B cell (primary cell): ENCODE measurements at places on chromosomes 2 and 18.

- no peaks in the 10 kb centered on the region for H3K4me1 ChIP-seq
- H3K27me3 ChIP-seq: no peaks in the 10 kb centered on the region
- no peak for DNase-seq
- no peak overlapping the region for H3K4me3 ChIP-seq
- H3K36me3 ChIP-seq: peaks cover 3% of the 10 kb centered on the region
Observed at GRCh38 chr2:191386938-191387536, 141.8 kb downstream of the MYO1B start.

DNA sequence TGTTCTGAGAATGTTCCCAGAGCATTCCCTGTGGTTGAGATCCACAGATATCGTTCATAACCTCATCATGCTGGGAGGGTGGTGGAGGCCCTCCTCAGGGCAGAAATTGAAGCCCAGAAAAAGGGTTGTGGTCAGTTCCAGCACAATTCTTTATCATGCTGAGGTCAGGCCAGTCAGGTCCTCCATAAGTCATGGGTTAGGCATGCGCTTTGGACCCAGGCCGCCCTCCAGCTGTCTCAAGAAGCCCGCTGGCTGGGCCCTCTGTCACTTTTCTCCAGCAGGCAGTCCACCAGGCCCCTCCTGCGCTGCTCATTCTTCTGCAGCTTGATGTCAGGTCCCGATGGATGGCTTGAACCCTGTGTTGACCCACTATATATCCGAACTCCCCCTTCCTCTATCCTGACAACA is 151.1 kb upstream of the NT5C1B start:
- H3K4me3 ChIP-seq: no peak overlapping the region
- no peaks in the 10 kb centered on the region for H3K36me3 ChIP-seq
- no peak for DNase-seq
- H3K4me1 ChIP-seq: no peaks in the 10 kb centered on the region
- H3K27ac ChIP-seq: no peak overlapping the region

GRCh38 chr2:149825473-149825872 is 237.9 kb upstream of the MMADHC start:
- no peaks in the 10 kb centered on the region for H3K4me1 ChIP-seq
- no peak overlapping the region for H3K27ac ChIP-seq
- no peak overlapping the region for H3K4me3 ChIP-seq
- H3K27me3 ChIP-seq: no peaks in the 10 kb centered on the region
- H3K36me3 ChIP-seq: no peaks in the 10 kb centered on the region

GRCh38 chr2:10266133-10266620 is 36.5 kb upstream of the HPCAL1 start:
- no peaks in the 10 kb centered on the region for H3K27me3 ChIP-seq
- no peak overlapping the region for H3K27ac ChIP-seq
- H3K4me3 ChIP-seq: no peak overlapping the region
- H3K4me1 ChIP-seq: peaks cover 3% of the 10 kb centered on the region
- no peaks in the 10 kb centered on the region for H3K36me3 ChIP-seq
- DNase-seq: no peak

DNA sequence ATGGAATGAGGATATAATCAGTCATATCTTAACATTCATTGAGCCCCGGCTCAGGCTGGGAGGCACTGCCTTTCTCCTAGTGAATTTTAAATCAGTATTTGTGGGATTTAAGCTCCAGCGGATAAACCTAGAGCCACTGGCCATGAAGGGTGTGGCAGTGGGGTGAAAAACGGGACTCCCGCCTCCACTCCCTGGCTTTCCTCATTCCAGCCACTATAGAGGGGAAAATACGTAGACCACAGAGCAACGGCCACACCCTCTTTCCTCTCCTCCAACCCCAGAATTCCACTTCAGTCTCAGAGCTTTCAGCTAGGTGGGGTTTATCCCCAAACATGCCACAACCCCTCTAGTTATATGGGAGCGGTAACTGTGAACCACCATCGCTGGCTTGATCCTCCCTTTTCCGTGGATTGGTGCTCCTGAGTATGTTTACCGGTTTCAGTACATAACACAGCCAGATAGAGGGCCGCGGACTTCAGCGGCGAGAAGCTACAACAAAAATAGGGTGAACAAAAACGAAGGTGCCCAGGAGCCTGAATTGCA is 70.6 kb upstream of the ITGB6 start:
- H3K4me3 ChIP-seq: peak overlapping the region; percentile 75
- no peak overlapping the region for H3K27ac ChIP-seq
- DNase-seq: no peak
- H3K27me3 ChIP-seq: no peaks in the 10 kb centered on the region
- peaks cover 15% of the 10 kb centered on the region for H3K4me1 ChIP-seq

- H3K4me1 ChIP-seq: no peaks in the 10 kb centered on the region
- no peak overlapping the region for H3K4me3 ChIP-seq
- no peaks in the 10 kb centered on the region for H3K27me3 ChIP-seq
- no peaks in the 10 kb centered on the region for H3K36me3 ChIP-seq
Observed at GRCh38 chr18:28689588-28689987, 512.7 kb upstream of the CDH2 start.

GRCh38 chr2:55952415-55952814 is 28.8 kb upstream of the EFEMP1 start:
- H3K4me1 ChIP-seq: no peaks in the 10 kb centered on the region
- H3K27me3 ChIP-seq: no peaks in the 10 kb centered on the region
- H3K4me3 ChIP-seq: no peak overlapping the region
- DNase-seq: no peak
- H3K36me3 ChIP-seq: no peaks in the 10 kb centered on the region

DNA sequence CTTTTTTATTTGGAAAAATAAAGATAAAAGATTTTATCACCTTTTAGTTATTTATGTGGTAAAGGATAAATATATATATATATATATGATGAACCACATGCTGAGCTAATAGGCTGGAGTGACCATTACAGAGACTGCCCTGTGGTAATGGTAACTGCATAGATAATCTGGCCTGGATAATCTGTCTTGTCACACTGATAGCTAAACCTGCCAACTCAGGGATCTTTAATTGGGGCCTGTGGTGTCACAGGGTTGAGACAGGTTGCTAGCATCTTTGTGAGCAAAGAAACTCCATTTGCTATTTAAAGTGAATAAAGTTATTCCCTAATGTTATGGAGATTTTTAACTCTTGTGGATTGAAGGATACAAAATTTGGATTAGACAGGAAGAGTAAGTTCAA is 203.0 kb downstream of the PHLPP1 start:
- H3K27ac ChIP-seq: no peak overlapping the region
- no peak for DNase-seq
- H3K4me1 ChIP-seq: peaks cover 11% of the 10 kb centered on the region
- no peaks in the 10 kb centered on the region for H3K27me3 ChIP-seq
- H3K36me3 ChIP-seq: no peaks in the 10 kb centered on the region

- DNase-seq: no peak
- H3K4me3 ChIP-seq: no peak overlapping the region
- H3K27ac ChIP-seq: no peak overlapping the region
- H3K27me3 ChIP-seq: peaks cover 4% of the 10 kb centered on the region
Observed at GRCh38 chr2:23285091-23285800, 99.7 kb upstream of the KLHL29 start.

DNA sequence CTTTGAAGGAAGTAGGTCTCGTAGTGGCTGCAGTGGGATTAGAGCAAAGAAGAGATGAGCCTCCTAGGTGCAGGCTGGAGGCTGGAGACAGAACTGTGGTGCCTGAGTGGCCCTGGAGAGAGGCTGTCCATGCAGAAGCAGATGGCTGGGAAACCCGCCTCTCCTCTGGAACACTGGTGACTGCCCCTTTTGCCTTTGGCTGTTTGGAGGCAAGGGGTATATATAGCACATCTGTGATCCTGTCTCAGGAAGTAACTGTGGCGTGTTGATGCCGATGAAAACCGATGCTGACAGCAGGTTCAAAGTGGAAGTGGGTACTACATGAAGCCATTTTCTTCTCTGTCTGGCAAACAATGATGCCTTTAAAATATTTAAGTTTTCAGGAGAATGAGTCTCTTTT is 43.5 kb downstream of the SLC9A2 start:
- no peak overlapping the region for H3K27ac ChIP-seq
- no peaks in the 10 kb centered on the region for H3K4me1 ChIP-seq
- H3K27me3 ChIP-seq: no peaks in the 10 kb centered on the region
- no peak for DNase-seq
- H3K4me3 ChIP-seq: no peak overlapping the region

- peak; percentile 14 for DNase-seq
- H3K4me1 ChIP-seq: no peaks in the 10 kb centered on the region
- H3K4me3 ChIP-seq: no peak overlapping the region
Observed at GRCh38 chr2:168948621-168949212, 47.6 kb downstream of the G6PC2 start.

GRCh38 chr2:1987379-1987778 is 243.1 kb upstream of the PXDN start:
- DNase-seq: no peak
- H3K36me3 ChIP-seq: no peaks in the 10 kb centered on the region
- H3K4me3 ChIP-seq: no peak overlapping the region
- no peak overlapping the region for H3K27ac ChIP-seq
- H3K27me3 ChIP-seq: no peaks in the 10 kb centered on the region

DNA sequence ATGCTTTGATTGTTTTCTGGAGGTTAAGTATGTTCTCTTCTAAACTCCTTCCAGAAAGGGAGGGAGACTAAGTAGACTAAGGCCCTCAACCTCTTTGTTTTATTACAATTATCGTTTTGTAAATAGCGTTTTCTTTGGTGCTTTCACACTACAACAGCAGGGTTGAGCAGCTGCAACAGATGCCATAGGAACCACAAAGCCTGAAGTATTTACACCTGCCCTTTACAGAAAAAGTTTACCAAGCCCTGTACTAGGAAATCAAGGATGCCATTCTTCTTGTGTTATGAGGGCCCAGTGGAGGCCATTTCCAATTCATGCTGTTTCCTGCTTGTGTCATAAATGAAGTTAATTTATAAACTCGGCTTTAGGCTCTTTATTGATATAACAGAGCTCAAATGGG is 914.8 kb downstream of the DCDC2C start:
- H3K27me3 ChIP-seq: no peaks in the 10 kb centered on the region
- no peak overlapping the region for H3K27ac ChIP-seq
- DNase-seq: no peak
- H3K4me1 ChIP-seq: no peaks in the 10 kb centered on the region
- no peaks in the 10 kb centered on the region for H3K36me3 ChIP-seq

DNA sequence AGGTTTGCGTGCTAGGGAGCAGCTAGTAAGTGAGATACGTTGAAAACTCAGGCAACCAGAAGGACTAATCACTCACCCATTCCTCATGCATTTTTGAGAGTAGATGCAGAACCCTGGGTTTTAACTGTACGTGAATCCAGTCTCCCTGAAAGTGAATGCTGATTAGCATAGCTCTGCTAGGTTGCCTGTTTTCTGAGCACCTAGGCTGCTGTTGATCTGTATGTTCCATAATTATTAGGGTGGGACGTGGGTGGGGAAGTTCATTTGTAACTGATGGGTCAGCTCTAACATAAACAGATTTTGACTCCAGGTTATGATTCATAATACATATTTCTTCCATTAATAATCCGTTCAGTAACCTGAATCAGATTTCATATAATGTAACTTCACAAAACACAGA is 379.0 kb upstream of the FANCL start:
- H3K4me1 ChIP-seq: no peaks in the 10 kb centered on the region
- no peak overlapping the region for H3K4me3 ChIP-seq
- H3K27ac ChIP-seq: no peak overlapping the region
- no peaks in the 10 kb centered on the region for H3K36me3 ChIP-seq
- DNase-seq: no peak

DNA sequence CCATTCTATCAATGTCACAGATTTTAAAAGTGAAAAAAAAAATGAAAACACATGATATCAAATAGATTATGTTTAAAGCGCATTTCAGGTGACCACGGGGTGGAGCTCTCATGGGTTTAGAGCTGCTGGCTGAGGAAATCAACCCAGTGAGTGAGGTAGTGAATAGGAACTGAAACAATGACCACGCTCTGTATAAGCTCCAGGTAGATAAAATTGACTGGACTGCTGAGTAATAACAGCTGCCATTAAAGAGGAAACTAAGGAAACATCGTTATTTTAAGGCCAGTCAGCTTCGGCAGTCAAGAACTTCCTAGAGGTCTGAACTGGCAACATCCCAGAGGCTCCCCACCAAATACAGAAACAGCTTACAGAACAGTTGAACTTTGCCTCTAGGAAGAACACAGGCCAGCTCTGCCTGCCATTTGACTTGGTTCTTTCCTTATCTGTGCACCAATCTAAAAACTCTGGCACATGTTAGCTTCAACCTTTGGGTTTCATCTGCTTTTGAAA is 185.9 kb downstream of the PDE1A start:
- no peak overlapping the region for H3K27ac ChIP-seq
- no peaks in the 10 kb centered on the region for H3K4me1 ChIP-seq
- H3K27me3 ChIP-seq: no peaks in the 10 kb centered on the region
- no peak overlapping the region for H3K4me3 ChIP-seq
- peak; percentile 41 for DNase-seq
- H3K36me3 ChIP-seq: no peaks in the 10 kb centered on the region

DNA sequence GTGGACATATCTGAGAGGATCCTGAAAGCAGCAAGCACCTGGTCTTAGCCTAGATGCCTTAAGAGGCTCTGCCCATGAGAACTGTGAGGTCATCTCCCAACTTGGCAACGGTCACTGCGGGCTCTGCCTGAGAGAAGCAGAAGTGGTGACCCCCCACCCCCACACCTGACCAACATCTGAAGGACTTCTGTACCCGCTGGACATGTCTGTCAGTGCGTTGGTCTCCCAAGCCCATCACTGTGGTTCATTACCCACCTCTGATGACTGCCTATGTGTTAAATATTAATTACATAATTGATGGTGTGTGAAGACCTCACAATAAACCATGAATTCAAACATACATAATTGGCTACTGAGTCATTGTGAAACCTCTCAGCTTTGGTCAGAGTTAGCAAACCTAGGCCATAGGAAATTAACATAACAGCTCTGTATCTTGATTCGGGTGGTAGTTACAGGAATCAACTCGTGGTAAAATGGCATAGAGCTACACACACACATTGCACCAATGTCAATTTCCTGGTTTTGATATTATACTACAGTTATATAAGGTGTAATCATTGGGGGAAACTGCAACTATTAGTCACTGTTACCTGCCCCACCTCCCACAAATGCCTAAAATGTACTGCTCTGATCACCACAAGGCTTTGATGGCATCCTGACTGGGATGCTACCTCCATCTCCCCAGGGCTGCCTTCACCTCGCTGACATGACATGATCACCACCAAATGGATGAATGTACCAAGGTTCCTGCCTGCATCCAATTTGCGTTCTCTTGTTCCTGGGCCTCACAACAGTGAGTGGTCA is 4.3 kb upstream of the GALNT1 start:
- no peaks in the 10 kb centered on the region for H3K27me3 ChIP-seq
- no peaks in the 10 kb centered on the region for H3K36me3 ChIP-seq
- H3K4me1 ChIP-seq: peaks cover 2% of the 10 kb centered on the region
- H3K4me3 ChIP-seq: no peak overlapping the region
- H3K27ac ChIP-seq: no peak overlapping the region

DNA sequence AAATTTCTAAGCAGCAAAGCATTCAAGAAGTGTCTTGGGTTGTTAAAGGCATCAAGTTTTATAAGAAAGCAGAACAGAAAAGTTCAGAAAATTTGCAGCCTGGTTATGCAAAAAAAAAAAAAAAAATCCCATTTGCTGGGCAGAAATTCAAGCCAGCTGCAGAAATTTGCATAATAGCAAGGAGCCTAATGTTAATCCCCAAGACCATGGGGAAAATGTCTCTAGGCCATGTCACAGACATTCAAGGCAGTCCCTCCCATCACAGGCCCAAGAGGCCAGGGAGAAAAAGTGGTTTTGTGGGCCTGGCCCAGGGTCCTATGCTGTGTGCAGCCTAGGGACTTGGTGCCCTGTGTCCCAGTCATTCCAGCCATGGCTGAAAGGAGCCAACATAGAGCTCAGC is 269.0 kb upstream of the SLC39A10 start:
- H3K4me3 ChIP-seq: no peak overlapping the region
- H3K27me3 ChIP-seq: no peaks in the 10 kb centered on the region
- no peaks in the 10 kb centered on the region for H3K36me3 ChIP-seq
- H3K4me1 ChIP-seq: peaks cover 36% of the 10 kb centered on the region
- H3K27ac ChIP-seq: no peak overlapping the region

- no peak overlapping the region for H3K4me3 ChIP-seq
- H3K4me1 ChIP-seq: no peaks in the 10 kb centered on the region
- no peak for DNase-seq
- no peak overlapping the region for H3K27ac ChIP-seq
Observed at GRCh38 chr2:112198780-112199179, 56.1 kb downstream of the ZC3H8 start.
